ENCODE measurements at places on chromosomes 5 and 9.

- DNase-seq, result no peak
These were observed 42.6 kb downstream of the NPR3 start for GRCh38 chr5:32753765-32754164.

DNA sequence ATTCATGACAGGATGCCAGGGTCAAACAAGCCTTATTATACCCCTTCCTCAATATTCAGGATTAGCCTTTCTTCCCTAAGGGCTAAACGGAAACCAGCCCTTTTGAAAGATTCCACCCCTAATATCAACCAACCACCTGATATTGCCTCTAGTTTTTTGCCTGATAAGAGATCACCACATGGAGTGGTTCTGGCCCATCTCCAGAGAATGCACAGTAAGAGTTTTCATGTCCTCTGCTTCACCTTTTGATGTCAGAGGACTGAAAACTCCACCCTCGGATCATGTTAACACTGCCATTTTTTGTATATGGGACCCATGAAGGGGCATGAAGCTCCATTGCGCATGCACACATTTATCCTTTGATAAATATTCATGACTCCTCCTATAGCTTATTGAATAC, 5.8 kb upstream of the LNPEP start:
- DNase-seq, result no peak

- no peak for DNase-seq
These were observed 14.4 kb upstream of the SYNPO start for GRCh38 chr5:150625831-150626746.

DNA sequence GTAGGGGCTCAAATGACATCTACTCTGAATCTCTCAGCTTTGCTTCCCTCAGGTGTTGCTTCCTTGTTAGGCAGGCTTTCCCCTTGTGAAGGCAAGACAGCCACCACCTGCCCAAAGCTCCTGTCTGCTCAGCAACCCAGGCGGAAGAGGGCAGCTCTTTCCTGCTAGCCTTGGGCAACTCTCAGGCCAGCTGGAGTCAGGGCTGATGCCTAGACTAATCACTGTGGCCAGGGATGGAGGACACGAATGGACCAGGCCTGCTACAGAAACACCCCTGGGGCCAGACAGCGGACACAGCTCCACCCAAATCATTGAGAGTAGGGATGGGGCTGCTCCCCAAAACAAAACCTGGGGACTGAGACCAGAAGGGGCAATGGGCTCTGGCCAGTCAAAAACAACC, 138.0 kb downstream of the MTX3 start:
- DNase-seq, result no peak

- DNase-seq, result no peak
These were observed 995.7 kb downstream of the CDH18 start for GRCh38 chr5:18992264-18992663.

- DNase-seq, result no peak
These were observed 2186.5 kb upstream of the ACO1 start for GRCh38 chr9:30197954-30198353.

DNA sequence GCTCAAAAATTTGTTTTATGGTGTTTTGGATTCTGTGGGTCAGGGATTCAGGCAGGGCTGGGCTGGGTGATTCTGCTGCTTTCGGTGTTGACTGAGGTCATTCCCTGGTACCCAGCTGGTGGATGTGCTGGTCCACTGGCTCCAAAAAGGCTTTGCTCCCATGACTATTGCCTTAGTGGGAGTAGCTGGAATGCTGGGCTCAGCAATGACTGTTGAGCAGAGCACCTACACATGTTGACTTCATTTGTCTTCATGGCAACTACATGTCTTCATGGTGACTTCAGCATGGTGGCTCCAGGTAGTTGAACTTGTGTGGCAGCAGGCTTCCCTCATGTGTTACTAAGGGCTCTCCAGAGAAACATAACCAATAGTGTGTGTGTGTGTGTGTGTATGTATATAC, 297.2 kb downstream of the DOCK8 start:
- no peak for DNase-seq

GRCh38 chr5:96081276-96081858, 119.7 kb upstream of the ELL2 start:
- no peak for DNase-seq

GRCh38 chr5:140713562-140714094, 13.4 kb downstream of the ZMAT2 start:
- DNase-seq, result no peak

DNA sequence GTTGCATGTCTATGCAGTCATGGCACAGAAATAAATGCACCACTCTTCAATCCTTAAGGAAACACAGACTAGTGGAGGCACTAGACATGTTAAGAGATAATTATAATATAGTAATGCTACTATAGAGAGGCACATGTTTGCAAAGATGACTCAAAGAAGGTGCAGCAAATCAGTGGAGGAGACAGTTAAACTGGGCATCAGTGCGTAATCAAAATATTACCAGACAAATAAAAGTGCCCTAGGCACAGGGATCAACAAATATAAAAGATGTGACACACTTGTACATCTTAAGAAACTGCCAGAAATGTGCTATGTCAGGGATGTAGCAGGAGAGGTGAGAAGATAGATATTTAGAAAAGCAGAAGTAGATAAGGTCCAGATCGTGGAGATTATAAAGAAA, 642.1 kb downstream of the SLCO4C1 start:
- DNase-seq, result no peak

DNA sequence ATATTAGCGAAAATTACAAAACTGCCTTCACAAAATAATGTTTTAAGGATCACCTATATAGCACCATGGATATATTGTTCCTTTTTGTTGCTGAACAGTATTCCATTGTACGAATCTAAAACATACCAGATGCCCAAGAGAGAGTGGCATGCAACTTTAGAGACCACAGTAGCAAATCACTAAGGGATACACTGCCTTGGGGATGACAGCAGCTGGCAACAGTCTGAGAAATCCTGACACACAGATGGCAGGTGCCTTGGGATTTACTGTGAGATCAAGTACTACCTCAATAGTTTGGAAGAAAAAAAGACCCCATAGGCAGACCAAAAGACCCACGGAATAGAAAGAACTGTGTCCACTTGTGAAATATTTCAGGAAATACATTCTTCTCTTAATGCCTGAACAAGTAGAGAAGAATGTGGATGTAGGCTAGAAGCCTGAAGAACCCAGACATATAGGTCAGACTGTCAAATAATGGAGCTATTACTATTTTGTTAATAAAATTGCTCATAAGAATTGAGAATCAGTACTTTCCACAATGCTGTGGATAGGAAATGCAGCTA, 53.4 kb downstream of the PLPP1 start:
- DNase-seq, result no peak

DNA sequence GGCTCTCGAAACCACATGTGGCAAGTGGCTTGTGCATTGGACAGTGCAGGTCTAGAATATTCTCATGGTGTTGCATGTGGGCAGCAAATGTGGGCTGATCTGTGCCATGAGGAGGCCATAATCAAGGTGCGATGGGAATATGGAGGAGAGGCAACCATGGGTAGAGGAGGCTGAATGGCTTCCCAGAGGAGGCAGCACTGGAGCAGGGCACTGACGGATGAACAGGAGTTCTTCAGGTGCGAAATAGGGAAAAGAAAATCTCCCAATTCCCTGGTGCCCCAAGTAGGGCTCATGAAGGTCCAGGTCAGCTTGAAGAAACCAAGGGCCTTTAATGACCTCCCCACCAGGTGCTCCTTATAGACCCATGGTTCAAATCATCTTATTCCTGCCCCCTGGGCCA, 126.5 kb downstream of the RXRA start:
- no peak for DNase-seq

DNA sequence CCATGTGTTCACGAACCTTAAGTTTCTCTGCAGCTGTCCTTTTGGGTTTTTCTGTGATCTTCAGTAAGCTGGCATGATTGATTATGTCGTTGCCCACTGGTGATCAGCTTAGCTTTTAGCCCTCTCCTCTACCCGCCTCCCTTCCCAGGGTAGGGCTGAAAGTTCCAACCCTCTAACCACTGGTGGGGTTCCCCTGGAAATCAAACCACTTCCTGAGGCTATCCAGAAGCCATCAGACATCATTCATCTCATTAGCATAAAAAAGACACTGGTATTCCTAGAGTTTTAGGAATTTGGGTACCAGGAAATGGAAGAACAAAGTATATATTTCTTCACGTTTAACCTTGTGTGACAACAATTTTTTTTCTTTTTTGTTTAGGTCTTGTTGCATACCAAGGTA, 29.8 kb downstream of the SPIN1 start:
- no peak for DNase-seq

DNA sequence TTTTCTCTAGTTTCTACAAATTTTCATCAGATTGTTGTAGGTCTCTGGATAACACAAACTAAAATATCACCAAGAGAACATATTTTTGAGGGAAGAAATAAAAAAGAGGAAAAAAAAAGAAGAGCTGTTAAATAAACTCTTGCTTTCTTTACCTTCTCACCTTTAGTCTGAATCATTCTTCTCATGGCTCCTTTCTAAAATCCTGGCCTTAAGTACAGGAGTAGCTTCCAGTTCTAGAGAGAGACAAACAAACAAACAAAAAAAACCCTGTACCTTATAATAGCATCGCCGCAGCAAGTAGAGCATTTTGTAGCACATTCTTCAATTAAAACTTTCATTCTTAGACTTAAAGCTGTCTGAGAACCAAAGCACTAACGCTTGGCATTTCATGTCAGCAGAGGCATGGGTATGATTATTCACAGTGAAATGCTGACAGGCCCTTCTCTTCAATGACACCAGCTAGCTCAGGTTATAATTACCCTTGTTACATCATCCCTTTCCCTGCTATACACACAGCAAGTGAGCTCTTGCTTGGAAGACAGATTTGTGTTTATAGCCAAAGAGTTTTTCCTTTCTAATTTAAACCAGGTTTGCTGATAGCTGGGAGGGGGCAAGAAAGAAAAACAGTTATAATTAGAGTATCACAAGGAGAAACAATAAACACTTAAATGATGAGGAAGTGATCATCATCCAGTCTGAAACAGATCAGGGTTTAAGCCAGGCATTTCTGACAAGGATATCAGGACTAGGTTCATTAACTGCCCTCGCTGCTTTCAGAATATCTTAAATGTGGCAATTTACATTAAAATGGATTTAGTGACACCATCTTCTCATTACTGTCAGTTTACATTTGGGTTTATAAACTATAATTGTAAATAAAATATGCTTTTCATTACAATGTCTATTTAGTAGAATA, 510.9 kb upstream of the ZNF608 start:
- no peak for DNase-seq

GRCh38 chr5:1354576-1354975, 9.7 kb upstream of the CLPTM1L start:
- no peak for DNase-seq

- no peak for DNase-seq
These were observed 4.3 kb downstream of the RASGRF2 start for GRCh38 chr5:80964491-80964890.

DNA sequence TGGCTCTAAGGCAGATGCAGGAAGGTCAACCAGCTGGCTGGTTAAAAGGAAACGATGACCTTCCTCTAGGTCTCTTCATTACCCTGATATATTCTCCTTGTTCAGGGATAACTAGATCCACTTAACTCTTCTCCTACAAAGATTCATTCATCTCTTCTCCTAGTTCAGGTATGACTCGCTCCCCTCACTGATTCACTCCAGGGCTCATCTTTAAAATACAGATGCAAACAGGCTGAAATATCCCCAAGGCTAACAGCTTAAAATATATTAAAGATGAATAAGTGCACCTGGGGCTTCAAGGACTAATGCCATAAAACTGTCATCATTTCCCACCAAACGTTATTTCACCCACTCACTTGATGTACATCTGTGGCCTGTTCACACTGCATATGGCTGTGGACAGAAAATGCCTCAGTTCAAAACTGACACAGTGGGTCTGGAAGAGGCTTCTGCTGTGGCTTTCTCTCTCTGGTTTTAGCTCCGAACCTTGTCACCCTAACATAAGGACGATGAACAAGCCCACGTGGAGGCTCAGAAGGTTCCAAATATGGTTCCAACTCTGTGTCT, 366.9 kb downstream of the DEPDC1B start:
- no peak for DNase-seq

DNA sequence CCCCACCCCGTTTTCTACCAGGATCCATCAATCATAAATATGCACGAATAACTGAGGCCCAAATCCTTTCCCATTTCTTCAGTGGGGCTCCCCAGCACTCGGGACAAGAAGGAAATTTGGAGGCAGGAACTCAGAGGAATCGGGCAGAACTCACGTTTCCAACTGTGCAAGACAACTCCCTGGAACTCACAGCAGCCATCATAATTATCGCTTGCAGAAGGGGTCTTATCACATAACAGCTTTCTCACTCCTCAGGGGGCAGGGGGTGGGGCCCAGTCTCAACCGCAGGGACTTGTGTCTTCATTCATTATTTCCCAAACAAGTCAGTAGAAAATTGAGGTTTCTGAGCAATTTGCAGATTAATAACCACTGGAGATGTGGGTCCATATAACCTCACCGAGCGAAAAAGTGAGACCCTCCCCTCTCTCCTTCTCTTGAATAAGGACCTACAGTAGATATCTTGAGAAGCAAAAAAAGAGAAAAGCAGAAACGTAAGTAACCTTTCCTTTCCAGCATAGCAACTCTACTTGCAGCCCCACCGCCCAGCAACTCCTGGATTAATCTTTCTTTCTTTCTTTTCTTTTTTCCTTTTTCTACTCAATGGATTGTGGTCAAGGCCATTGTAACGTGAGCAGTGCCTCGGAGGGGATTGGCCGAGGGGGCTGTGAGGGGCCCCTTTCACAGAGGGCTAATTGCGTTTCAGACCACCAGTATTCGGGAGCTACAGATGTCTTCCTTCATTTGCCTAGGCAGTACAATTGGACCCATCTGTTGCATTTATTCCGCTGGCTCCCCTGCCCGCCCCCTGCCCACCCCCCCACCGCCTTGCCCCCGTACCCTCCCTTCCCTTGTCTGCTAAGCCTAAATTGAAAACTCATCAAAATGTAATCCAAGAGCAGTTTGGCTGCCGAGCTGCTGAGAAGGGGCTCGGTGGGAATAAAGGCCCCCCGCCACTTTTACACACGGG, 24.7 kb upstream of the TIFAB start:
- DNase-seq, result no peak

- no peak for DNase-seq
These were observed 148.3 kb downstream of the GAPVD1 start for GRCh38 chr9:125409637-125410521.

GRCh38 chr9:134492281-134492691, 149.3 kb upstream of the COL5A1 start:
- no peak for DNase-seq

GRCh38 chr9:82082563-82082962, 94.0 kb downstream of the SPATA31D1 start:
- no peak for DNase-seq

GRCh38 chr9:113650207-113651131, 186.9 kb downstream of the RGS3 start:
- DNase-seq, result no peak

- no peak for DNase-seq
These were observed 29.5 kb upstream of the FOXI1 start for GRCh38 chr5:170076211-170076610.

- no peak for DNase-seq
These were observed 15.7 kb upstream of the OBP2B start for GRCh38 chr9:133224762-133225161.

Measured in hypothalamus (tissue), 51 donors.